Lower lobe of right lung (tissue), 2 donors: ENCODE measurements at places on chromosomes 16 and 17. TPM values are rescaled to one million over a fixed set of nuclear protein-coding genes. Genes with fewer than 3 reads are reported as not detected.

Gene DPEP2
- total RNA-seq: 29.5 TPM

Gene KCNH6
- total RNA-seq: 0.27 TPM

Gene TVP23A
- total RNA-seq: 0.24 TPM

Gene MT3
- total RNA-seq: not detected

Gene CACNG1
- total RNA-seq: not detected

Gene TBX6
- total RNA-seq: 1.6 TPM

Gene PIRT
- total RNA-seq: not detected

Gene FSCN2
- total RNA-seq: 3.3 TPM

Gene MFSD11
- 32.2 TPM for total RNA-seq

Gene OMG
- 12.4 TPM for total RNA-seq

Gene AOC2
- 2.1 TPM for total RNA-seq

Gene TMEM106A
- total RNA-seq: 17.9 TPM

Gene RNF222
- total RNA-seq: not detected

Gene ACSM2A
- not detected for total RNA-seq

Gene ESRP2
- 64.5 TPM for total RNA-seq

Gene KRTAP3-1
- not detected for total RNA-seq

Gene HLF
- total RNA-seq: 29.4 TPM

Gene PLEKHH3
- total RNA-seq: 18.3 TPM

Gene VAT1
- 382 TPM for total RNA-seq

Gene TP53TG3C
- total RNA-seq: not detected

Gene NPW
- not detected for total RNA-seq

Gene UTS2R
- total RNA-seq: not detected

Gene RHBDF1
- total RNA-seq: 35.9 TPM

Gene EPX
- total RNA-seq: not detected

Gene ZFHX3
- total RNA-seq: 29.3 TPM

Gene CSH2
- not detected for total RNA-seq

Gene TM4SF5
- not detected for total RNA-seq

Gene SMURF2
- 39.6 TPM for total RNA-seq

Gene TMEM132E
- total RNA-seq: 0.53 TPM

Gene HBA2
- 232 TPM for total RNA-seq

Gene ATP2A1
- total RNA-seq: 0.38 TPM

Gene KRTAP16-1
- total RNA-seq: not detected

Gene C17orf50
- not detected for total RNA-seq

Gene DOC2A
- total RNA-seq: 6.4 TPM

Gene EXOC3L1
- total RNA-seq: 15.6 TPM

Gene SOX9
- total RNA-seq: 4.3 TPM

Gene HAS3
- total RNA-seq: 12.6 TPM

Gene GGT6
- total RNA-seq: 3.7 TPM

Gene CDRT15
- total RNA-seq: not detected

Gene PRR35
- total RNA-seq: not detected

Gene RGS11
- 8.2 TPM for total RNA-seq

Gene HS3ST3B1
- 3.4 TPM for total RNA-seq

Gene AIPL1
- not detected for total RNA-seq

Gene CCL7
- total RNA-seq: not detected

Gene KRTAP1-4
- not detected for total RNA-seq

Gene MNT
- total RNA-seq: 32.6 TPM

Gene ALOX15B
- total RNA-seq: 53.5 TPM

Gene GAST
- total RNA-seq: not detected

Gene PHOSPHO1
- 1.9 TPM for total RNA-seq

Gene CHST4
- total RNA-seq: 0.27 TPM

Gene GRIN2A
- 0.56 TPM for total RNA-seq
